Fibroblast of villous mesenchyme (primary cell): ENCODE measurements at places on chromosomes 5 and 9.

DNA sequence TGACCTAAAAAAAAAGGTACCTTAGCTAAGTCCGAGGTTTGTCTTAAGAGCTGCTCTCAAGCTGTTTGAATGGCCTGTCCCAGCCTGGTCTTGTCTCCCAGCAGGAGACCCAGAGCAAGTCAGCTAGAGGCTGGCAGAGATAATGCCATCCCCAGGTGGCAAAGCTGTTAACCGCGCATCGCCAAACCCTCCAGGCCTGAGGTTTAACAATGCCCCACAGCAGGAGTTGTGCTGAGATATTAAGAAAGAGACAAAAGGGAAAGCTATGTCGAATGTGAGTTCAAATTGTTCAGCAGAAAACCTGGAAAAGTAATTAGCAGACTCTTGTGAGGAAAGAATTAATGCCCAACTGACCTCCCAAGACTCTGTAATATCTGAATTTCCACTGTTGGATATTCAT, 187.1 kb downstream of the FSTL4 start:
- no peak for DNase-seq

DNA sequence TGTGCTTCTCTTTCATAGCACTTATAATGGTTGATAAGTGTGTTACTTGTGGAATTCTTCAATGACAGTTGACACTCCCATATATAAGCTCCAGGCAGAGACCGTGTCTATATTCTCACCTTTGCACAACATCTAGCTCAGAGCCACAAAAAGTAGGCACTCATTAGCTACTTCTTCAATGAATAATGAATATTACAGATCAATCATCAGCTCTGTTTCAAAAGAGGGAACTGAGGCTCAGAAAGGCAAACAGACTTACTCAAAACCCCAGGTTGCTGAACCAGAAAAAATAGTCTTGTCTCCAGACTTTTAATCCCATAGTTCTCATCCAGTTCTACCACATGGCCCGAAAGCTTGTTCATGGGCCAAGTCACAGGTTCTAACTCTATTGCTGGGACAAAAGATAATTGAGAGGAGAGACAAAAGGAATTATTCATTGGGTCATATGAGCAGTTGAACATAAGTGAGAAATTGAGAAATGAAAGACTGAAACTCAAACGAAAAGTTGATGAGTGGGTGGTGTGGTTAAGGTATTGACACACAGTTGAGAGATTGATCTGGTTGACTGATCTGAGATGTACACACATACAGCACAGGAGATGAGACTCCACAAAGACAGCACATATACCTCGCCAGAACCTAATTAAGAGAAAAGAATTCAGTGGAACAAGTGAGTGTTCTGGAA, 381.6 kb downstream of the EFNA5 start:
- DNase-seq, result no peak

- DNase-seq, result no peak
Observed at GRCh38 chr9:38081356-38082108, 12.5 kb upstream of the SHB start.

GRCh38 chr5:71633255-71634155, 46.4 kb downstream of the MCCC2 start:
- no peak for DNase-seq

GRCh38 chr9:22111954-22112247, 102.8 kb upstream of the CDKN2B start:
- peak; percentile 62 for DNase-seq

DNA sequence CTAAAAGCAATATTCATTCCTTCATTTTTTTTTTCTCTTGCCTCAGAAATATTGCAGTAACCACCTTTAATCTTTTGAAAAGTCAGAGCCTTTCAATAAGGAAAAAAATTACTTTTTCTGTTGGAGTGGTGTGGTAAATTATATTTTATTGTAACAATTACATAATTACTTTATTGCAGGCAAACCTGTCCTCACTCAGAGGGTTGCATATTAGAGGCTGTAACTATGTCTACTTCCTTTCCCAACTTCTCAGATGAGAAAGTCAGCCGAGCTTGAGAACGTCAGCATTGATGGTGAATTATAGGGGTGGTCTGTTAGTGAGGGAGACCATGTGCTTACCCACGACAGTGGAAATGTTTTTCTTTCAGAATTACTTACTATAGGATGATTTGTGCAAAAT, 611.8 kb downstream of the KIF4B start:
- no peak for DNase-seq
